NB4 (cell line): ENCODE measurements at places on chromosomes 5 and 9.

GRCh38 chr5:5347442-5347841 lies 75.0 kb upstream of the ICE1 start:
- no peak for DNase-seq

DNA sequence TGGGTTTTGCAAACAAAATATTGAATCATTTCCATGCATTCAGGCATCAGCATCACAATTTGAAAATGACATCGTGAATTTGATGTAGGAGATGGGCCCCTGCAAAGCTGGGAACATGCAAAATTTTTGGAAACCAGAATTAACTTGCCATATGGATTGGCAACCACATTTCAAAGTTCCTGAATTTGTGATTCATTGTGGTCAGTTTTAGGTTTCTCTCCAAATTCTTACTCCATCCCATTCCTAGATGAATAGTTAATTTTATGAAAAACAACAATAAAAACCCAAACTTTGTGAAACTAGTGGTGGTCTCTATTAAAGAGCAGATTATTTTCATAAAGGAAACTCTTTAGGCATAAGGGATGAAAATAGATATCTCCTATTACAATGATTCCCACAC lies 107.8 kb upstream of the SLIT3 start:
- DNase-seq: no peak

DNA sequence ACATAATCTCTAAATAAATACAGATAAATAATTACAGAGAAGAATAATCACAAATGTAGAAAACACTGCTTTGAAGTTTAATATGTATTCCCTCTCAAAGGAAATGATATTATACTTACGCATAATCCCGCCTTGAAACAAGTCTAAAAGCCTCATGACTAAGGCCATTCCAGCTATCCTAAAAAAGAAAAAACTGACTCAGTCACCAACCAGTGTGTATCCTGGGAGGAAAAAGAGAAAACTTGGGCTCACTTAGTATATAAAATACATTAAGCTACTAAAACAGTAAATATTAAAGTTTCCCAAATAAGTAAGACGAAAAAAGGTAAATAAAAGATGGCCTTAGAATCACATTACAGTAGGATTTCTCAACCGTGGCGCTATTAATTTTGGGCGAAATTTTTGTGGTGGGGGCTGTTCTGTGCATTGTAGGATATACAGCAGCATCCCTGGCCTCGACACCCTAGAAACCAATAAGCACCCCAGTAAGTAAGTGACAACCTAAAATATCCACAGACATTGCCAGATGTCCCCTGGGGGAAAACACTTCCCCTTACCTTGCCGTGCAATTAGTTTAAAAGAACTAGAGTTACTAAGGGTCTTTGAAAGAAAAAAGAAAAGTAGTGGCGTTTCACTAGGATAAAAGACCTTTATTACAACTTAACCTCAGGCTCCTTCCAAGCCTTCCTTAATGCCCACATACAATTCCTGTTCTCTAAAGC lies 1.1 kb downstream of the HSPA9 start:
- peak; percentile 58 for DNase-seq

DNA sequence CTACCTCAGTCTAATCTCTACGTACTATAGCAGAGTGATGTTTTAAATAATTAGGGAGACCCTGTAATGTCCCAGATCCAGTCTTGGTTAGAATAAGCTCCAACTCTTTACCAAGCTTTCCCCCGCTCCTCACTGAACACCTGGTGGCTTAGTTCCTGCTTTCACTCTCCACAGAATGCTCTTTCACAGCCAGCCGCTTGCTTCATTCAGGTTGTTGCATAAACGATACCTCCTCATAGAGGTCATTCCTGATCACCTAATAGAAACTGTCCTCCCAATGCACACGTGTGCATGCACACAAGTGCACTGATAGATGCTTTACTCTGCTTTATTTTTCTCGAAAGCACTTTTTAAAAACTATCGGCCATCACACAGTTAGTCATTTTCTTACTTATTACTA lies 298.1 kb downstream of the TRPM3 start:
- no peak for DNase-seq

DNA sequence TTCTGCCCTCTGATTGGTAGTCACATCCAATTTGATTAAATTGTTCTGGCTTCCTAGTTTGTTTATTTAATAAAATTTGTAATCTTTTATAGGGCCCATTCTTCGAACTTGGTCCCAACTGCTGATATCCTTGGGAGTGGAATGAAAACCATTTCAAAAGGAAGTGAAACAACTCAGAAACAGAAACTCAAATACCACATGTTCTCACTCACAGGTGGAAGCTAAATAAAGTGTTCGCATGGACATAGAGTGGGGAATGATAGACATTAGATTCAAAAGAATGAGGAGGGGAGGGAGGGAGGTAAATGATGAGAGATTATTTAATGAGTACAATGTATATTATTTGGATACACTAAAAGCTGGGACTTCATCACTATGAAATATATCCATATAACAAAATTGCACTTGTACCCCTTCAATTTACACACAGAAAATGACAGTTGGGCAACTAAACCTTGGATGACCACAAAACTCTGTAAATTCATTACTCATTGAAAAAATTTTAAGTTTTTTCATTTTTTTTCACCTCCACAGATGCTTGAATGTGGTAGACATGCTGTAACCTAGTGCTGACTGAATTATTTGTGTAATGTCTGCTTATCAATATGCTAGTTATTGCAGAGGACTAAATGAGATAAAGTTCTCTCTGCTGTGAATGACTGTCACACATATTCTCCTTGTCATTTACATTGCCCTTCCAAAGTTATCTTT lies 16.0 kb downstream of the ATP10B start:
- no peak for DNase-seq

GRCh38 chr5:84361572-84361971 lies 23.1 kb downstream of the EDIL3 start:
- no peak for DNase-seq

GRCh38 chr5:125987677-125988255 lies 435.4 kb upstream of the GRAMD2B start:
- no peak for DNase-seq

- DNase-seq: no peak
Measured at GRCh38 chr5:32833663-32834062, 122.5 kb downstream of the NPR3 start.
